CD4-positive, alpha-beta T cell treated with Interferon alpha-2 for 1 hour (primary cell): ENCODE measurements at places on chromosomes 12 and 14.

GRCh38 chr12:24596768-24597388 is 352.0 kb downstream of the BCAT1 start:
- DNase-seq, result no peak

GRCh38 chr14:32167907-32168306 is 33.9 kb upstream of the RNU6-7 start:
- no peak for DNase-seq

DNA sequence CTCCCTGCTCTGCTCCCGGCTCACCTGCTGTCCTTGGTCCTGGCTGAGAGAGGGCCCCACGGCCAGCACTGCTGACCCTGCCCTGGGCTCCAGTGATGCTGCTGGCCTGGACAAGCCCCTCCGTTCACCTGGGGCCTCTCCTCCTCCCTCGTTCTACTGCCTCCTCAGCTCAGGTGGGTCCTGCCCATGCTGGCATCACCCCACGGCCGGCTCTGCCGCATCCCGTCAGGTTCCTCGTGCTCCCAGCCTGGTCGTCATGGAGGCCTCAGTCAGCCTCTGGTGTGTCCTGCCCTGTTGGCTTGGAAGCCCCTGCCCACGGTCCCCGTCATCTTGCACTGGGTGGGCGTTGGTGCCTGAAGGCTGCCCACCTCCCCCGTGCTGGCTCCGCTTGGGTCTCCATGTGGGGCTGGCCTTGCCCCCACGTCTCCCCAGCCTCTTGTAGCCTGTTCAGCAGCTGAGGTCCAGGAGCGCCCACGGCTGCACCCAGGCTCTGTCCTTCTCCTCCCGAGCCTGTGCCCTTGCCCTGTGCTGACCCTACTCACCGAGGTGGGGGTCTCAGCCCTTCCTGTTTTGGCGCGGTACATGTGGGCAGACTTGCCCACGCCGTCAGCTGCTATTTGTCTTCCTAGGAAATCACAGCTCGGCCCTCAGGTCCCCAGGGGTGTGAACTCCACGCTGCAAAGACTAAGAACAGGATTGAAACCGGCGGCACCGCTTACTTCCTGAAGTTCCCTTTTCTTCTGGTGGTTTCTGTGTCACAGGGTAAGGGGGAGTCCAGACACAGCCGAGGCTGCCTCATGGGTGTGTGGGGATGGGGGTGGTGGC is 121.6 kb downstream of the TMEM121 start:
- no peak for DNase-seq

- DNase-seq, result no peak
These were observed 19.5 kb downstream of the IRF2BPL start for GRCh38 chr14:77009014-77009413.

DNA sequence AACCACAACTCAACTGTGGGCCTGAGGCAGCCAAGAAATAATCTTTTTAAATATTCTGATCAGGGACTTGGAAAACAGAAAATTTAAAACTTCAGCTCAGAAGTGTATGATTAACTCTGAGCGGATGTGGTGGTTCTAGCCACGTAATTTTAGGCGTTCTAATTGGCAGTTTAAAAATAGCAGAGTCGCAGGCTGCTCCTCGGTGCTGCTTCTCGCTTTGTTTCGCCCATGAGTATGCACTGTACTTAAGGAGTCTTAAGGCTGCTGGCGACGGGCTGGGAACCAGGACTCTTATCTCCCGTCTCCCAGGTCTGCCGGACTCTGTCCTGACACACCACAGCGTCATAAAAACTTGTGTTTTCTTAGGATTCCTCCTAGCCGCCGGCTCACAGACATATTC is 113.4 kb upstream of the PELI2 start:
- DNase-seq, result no peak

DNA sequence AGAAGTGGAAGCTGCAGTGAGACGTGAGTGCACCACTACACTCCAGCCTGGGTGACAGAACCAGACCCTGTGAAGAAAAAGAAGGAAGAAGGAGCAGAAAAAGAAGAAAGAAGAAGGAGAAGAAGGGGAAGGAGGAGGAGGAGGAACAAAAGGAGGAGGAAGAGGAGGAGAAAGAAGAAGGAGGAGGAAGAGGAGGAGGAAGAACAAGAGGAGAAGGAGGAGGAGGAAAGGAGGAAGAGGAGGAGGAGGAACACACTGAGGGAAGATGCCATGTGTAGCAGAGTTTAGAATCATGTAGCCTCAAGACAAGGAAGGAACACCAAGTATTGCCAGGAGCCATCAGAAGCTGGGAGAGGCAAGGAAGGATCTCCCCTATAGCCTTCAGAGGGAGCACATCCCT is 241.5 kb downstream of the KSR2 start:
- DNase-seq, result no peak

DNA sequence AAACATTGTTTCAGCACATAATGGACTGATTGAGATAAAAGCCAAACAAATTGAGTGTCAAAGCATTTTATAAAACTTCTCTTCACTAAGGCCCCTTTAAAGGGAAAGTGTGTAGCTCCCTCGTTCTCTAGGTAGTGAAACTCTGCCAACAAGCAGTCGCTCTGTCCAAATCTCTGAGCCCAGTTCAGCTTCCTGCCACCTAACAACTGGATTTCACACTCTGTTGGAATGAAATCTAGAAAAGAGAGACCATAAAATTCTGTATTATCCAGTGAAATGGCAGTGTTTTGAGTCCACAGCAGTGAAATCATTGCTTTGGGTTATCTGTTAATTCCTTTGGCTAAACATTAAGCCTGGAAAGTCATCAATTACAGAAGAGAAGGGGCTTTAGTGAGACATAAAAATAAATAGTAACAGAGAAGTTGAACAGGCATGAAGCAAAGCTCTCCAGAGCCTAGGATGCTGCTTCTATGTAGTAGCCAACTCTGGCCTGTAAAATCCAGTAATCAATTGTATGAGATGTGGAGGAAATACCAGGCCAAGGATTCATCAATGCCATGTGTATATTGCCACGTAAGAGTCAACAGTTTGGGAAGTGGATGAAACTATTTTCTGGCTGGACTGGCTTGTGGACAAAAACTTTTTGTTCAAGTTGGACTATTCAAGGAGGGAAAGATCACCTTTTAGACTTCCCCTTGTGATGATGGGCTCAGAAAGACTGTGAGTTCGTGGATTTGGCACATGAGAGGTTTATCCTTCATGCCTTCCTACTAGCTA is 122.5 kb downstream of the WIF1 start:
- no peak for DNase-seq

- DNase-seq, result no peak
These were observed 847.8 kb downstream of the RPS29 start for GRCh38 chr14:48738186-48738925.

- DNase-seq, result no peak
These were observed 144.4 kb downstream of the CAND1 start for GRCh38 chr12:67413577-67413976.

GRCh38 chr14:67501670-67502069 is 13.1 kb upstream of the TMEM229B start:
- no peak for DNase-seq

DNA sequence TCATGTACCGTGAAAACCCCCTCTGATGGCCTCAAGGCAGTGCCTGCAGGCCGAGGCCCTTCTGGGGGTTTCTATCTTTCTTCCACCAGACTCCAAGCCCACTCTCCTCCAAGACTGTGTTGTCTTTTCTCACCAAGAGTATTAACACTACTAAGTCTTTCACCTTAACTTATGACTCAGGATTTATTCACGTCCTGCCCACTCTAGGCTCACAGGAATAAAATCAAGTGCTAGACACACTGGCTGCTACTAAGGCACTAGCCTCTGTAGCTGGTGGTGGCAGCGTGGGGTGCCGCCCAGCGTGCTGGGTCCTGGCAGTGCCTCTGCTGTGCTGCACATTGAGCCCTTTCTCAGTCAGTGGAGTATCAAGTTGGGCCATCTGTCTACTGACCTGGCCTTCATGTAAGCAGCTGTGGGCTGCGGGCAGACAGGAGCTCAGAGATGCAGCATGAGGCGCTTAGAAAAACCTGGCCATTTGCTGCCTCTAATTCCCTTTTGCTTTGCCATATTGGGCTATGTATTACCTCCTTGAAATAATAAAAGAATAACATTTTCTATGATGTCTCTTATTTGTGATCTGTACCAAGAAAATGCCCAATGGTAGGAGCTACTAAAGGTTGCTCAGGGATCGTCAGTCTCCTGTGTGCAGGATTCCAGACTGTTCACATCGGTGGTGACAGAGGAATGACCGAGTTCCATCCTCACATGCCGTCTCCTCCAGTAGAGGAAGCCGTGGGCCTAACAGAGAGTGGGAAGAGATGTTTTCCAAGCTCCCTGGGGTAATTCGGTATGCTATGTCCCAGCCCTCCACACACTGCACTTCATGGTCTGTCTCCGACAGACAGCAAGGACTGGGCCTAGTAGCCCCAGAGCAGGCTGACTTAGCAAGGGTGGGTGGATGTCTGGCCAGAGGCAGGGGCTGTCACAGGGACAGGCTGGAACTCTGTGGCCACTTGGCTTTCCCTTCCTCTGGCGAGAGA is 39.9 kb downstream of the MAX start:
- no peak for DNase-seq

- DNase-seq, result peak; percentile 42
These were observed 167.6 kb downstream of the SLC41A2 start for GRCh38 chr12:104790296-104791125.

GRCh38 chr14:74459976-74460375 is 33.1 kb downstream of the NPC2 start:
- no peak for DNase-seq

DNA sequence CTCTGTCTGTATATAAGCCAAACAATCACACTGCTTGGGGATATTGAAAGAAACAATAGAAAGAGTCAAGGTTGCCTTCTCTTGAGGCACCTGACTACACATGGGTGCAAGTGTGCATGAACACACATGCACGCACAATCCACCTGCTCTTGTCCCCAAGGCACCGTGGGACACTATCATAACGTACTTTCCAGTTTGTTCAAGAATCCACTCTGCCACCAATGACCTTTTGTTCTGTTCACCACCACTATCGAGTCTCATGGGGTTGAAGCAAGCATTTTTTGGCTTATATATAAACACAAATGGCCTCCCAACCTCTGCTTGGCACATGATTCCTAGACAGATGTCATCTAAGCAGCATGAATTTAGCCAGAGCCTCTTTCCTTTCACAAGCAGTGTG is 365.4 kb downstream of the EMP1 start:
- DNase-seq, result no peak

DNA sequence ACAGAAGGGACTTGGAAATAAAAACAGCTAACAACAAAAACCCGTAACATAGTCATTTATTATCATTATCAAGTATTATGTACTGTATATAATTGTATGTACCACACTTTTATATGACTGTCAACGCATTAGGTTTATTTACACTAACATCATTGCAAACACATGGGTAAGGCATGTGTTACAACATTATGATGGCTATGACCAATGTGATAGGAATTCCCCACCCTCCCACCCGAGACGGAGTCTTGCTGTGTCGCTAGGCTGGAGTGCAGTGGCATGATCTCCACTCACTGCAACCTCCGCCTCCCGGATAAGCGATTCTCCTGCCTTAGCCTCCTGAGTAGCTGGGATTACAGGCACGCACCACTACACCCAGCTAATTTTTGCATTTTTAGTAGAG is 82.6 kb downstream of the ERC1 start:
- no peak for DNase-seq

DNA sequence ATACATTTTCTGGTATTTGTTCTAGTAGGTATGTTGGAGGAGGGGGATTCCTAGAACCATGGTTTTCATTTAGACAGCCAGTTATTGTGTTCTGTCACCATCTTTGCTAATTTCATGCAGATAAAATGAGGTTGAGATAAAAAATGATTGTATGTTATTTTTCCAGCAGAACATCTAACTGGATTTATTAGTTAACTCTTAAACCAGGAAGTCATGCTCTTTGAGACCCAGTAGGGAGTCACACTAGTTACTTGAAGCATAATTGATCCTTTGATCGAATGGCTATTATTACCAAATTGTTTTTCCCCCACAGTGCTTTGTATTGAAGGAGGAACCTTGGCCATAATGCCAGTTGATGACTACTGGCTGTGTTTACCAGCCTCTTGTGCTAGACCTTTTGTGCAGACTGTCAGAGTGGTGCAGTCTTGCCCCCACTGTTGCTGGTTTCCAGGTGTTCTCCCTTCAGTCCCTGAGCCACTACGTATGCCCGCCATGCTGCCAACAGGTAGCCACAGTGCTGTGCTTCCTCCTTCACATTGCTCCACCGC is 6.0 kb downstream of the EID3 start:
- no peak for DNase-seq

- DNase-seq, result no peak
These were observed 47.1 kb upstream of the MTERF2 start for GRCh38 chr12:107033758-107034739.

DNA sequence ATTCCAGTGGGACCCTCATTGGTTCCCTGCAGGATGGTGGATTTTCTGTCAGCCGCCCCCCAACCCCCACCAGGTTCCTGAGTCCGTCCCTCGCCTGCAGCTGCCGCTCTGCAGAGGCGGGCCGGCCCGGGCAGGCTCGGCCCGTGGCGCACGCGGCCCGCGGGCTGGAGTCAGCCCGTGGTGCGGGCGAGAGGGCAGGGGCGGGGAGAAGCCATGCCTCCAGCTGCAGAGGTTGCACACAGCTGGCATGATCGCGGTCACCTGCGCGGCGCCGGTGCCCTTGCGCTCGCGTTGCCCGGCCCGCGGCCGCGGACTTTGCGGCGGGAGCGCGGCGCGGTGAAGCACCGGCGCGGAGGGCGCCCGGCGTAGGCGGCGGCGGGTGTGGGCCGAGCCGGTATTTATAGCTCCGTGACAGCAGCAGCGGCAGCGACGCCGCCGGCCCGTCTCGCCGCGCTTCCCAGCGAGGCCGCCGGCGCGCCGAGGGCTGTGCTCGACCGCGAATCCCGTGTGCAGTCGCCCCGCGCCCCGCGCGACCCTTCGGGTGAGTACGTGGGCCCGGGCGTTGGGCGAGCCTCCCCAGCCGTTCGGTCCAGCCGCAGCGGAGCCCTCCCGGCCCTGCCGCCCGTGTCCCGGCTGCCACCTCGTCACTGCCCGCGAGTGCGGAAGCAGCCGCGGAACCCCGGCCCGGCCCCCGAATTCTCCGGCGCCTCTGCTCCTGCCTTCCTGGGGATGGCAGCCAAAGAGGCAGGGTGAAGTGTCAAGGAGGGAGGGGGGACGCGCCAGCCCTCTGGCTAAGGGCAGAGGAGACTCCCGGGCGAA is at the start of gene TMEM117:
TSS of gene TMEM117 (plus strand) at position 426 of the 819 bp plus-strand sequence.
- DNase-seq, result peak; percentile 68

DNA sequence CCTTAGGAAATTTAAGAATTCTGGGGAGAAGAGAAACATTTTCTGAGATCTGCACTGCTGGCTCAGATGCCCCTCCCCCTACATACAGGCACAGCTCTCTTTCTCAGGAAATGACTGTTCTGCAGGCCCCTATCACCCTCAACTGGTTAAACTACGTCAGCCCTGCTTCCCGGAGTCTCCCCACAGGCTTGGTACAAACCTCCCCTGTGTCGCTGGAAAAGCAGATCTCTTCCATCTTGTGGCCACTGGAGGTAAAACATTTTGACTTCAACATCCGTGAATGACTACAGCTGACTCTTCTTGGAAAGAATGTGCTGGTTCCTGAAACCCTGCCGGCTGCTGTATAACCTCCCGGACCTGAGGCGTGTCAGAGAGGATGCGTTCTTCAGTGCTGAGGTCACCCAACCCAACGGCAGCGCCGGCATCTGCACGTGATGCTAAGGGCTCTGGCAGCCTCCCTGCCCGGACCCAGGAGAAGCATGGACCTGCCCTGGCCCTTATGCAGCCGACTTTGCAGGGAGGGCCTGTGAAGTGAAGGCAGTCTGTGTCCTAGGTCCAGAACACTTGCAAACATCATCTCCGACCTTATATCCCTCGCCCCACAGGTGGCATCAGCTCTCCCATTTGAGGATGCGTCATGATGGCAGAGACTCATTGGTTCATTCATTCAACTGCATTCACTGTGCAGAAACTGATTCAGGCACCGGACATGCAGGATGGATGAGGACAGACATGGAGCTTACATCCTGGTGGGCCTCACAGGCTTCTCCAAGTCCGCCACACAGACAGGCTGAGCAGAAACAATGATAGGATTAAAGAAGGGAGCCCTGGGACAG is 129.2 kb downstream of the GCH1 start:
- peak; percentile 83 for DNase-seq
